MM.1S (cell line): ENCODE measurements at places on chromosomes 4 and X.

- DNase-seq: no peak
Observed at GRCh38 chrX:124415115-124415800, 68.9 kb downstream of the SH2D1A start.

GRCh38 chr4:46934726-46935125, 25.7 kb upstream of the COX7B2 start:
- DNase-seq: no peak

- DNase-seq: no peak
Observed at GRCh38 chr4:109462297-109462696, 28.7 kb downstream of the SEC24B start.

- DNase-seq: peak; percentile 84
Observed at GRCh38 chr4:145828802-145829485, 109.7 kb downstream of the ZNF827 start.

DNA sequence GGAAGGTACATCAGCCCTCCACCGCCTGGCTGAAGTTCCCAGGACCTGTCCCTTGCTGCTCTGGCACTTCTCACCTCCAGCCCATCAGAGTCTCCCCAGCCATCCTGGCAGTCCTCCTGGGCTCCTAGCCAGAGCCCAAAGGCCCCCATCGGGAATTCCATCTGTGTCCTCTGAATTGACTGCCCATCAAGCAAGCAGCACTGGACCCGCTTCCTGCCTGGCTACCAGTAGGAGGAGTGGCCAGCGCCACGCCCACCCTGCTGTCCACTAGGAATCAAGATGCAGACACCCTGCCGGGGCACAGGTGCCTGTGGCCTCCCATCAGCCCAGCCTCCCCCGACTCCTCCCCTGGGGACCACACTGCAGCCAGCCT, 47.2 kb downstream of the C4orf50 start:
- no peak for DNase-seq

- peak; percentile 46 for DNase-seq
Observed at GRCh38 chr4:160353548-160353947, 1250.7 kb downstream of the RAPGEF2 start.

DNA sequence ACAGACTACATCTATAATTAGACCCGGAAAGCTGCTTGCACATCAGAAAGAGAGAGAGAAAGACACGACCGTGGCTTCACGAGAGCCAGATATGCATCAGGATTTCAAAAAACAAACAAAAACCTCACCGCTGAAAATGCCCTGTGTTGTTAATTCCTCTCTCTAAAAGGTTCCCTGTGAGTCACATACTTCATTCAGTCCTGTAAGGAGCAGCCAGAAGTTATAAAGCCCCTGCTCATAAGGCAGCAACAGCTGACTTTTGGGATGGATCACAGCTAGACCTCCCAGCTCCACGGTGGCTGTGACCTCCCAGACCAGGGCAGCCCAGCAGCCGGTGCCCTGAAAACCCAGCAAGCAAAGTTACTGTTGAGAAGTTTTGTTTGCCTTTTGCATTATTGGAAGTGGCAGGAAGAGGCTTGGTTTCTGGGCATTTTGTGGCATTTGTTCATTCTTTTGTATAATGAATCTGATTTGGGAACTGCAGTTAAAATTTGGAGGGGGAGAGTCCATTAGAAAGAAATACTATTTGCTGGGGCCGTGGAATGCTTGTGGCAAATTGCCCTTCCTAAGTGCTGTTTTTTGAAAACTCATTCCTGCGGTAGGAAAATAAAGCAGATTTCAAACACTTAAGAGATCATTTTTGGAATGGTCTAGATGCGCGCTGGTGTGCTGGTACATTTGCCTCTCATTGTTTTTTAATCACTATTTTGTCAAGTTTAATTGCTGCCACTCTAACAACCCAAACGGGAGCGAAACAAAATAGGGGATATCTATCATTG, 520.4 kb downstream of the BCOR start:
- no peak for DNase-seq

DNA sequence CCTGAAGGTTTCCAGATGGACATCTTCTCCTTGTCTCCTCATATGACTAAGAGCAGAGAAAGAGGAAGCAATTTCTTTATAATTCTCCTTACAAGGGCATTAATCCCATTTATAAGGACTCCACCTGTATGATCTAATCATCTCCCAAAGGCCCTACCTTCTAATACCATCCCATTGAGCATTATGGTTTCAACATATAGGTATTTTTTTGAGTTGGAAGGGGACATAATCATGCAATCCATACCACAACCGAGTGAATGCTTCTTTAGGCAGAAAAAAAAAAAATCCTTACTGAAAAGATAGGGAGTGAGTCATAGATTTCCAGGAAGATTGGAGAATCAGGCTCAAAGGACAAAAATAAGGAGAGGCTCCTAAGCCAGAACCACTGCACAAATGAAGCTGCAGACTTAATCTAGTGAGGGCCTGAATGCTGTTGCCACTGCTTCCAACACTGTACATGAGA, 312.5 kb upstream of the HS3ST1 start:
- no peak for DNase-seq

- DNase-seq: no peak
Observed at GRCh38 chrX:40411340-40412111, 169.2 kb upstream of the ATP6AP2 start.

DNA sequence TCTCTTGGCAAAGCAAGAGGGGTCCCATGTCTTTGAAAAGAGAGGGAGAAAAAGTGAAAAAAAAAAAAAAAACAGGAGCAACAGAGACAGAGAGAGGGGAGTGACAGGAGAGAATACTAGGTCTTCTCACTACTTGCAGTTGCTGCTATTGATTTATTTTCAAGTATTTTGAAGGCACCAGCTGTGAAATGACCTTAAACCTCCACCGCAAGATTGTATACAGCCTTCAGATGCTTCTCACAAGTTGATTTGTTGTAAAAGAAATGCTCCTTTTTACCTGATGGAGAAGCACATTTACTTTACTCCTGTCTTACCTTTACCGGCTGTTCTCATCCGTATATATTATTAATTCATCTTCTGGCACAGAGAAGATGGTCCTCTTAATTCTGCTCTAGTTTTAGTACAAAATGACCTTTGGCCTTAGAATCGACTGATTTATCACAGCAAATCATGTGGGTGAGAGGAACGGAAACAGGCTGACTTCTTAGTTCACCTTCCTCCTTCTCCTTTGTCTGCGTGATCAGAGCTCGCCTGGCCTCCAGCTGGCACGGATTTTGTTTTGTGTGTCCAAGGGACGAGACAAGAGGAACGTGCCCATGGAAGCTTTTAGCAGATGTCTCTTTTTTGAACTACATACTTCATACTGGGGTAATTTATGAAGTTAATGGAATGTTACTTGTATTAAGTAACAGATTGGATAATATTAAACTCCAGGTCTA, 82.4 kb upstream of the PACRGL start:
- DNase-seq: no peak

GRCh38 chr4:74014332-74014731, 15.9 kb upstream of the CXCL5 start:
- no peak for DNase-seq

GRCh38 chr4:190020790-190021717, 6.0 kb downstream of the FRG2 start:
- DNase-seq: no peak

- DNase-seq: no peak
Observed at GRCh38 chr4:4408576-4409335, 21.9 kb downstream of the NSG1 start.

DNA sequence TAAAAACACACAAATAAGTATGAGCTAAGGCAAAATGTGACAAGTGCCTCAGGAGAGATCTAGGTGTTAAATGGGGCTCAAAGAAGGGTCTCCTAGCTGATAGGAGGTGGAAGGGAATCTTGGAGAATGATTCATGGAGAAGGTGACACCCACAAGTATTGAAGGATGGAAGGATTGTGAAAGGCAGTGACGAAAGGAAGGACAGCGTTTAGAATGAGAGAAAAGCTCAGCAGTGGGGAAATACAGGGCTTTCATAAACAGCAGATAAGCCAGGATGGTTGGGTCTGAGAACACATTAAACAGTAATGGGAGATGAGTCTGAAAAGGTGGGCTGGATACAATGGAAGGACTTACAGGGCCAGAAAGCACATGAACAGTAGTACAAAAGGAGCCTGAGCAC, 11.5 kb downstream of the ANXA5 start:
- DNase-seq: no peak

DNA sequence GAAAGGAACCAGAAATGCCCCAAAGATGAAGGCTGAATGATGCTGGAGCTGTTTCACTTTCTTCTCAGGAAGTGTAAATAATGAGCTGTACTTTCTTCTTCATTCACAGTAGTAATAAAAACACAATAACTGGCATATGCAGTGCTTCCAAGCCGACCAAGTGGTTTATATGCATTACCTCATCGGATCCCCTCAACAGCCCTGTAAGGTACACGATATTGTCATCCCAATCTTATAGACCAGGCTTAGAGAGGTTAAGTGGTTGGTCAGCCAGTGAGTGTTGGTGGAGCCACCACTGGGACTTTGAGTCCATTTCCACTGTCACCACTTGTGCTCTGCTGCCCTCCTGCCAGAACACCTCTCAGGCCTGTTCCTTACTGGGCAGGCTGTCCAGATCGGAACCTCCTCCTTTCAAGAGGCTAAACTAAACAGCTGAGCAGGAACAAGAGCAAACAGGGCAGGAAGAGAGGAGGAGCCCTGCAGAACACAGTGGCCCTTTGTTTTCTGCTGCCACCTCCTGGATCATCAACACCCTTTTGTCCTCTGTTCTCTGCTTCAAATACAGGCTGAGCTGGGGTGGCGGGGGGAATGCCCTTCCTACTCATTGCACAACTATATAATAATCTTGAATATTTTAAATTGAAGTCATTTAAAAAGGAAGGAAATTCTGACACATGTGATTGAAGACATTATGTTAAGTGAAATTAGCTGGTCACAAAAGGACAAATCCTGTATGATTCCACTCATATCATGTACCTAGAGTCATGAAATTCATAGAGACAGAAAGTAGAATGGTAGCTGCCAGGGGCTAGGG, 112.5 kb upstream of the ATP6AP2 start:
- DNase-seq: peak; percentile 45

GRCh38 chrX:48945517-48946348, 11.7 kb downstream of the OTUD5 start:
- peak; percentile 58 for DNase-seq

DNA sequence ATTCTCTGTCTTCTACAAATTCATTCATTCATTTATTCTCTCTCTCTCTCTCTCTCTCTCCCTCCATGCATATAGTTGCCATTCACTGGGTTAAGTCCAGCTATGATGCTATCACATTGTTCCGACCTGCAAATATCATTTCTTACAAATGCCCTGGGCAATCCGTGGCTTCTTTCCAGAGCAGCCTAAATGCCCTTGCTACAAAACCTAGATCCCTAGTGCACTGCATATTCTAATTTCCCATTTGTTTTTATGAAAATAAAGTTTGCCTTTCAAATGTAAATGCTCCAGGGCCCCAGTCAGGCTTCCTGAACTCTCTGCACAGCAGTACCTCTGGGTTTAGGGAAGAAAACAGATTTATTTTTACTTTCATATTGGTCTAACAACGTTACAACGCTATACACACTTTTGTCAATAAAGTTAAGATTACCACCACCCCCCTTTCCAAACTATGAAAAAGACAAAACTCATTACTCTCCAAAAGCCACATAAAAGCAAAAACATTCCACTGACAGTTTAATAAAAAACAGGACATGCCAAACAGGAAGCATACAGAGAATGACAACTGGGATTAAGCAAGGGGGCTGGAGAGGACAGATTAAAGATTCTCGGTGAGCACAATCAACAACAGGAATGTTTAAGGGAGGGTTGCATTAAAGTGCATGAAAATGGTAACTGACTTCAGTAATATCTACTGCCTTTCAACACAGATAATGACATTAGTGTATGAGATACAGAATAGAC, 104.3 kb downstream of the USP46 start:
- DNase-seq: no peak

- no peak for DNase-seq
Observed at GRCh38 chrX:46587158-46587557, 13.6 kb downstream of the CHST7 start.

- no peak for DNase-seq
Observed at GRCh38 chr4:79852305-79852730, 220.7 kb downstream of the ANTXR2 start.

DNA sequence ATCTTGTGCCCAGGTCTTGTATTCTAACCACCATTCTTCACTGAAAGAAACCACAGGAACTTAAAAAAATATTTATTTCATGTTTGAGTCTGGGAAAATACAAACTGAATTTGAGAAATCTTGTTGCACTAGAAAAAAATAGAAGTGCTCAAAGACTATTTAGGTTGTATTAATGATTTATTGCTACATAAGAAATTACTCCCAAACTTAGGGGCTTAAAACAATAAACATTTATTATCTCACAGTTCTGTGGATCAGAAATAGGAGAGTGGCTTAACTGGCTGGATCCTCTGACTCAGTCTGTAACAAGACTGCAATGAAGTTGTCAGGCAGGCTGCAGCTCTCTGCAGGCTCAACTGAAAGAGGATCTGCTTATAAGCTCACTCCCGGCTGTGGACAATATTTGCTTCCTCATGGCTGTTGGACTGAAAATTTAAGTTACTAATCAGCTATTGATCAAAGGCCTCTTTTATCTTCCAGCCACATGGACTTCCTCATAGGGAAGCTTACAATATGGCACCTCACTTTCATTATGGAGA, 295.4 kb upstream of the FAM241A start:
- no peak for DNase-seq

DNA sequence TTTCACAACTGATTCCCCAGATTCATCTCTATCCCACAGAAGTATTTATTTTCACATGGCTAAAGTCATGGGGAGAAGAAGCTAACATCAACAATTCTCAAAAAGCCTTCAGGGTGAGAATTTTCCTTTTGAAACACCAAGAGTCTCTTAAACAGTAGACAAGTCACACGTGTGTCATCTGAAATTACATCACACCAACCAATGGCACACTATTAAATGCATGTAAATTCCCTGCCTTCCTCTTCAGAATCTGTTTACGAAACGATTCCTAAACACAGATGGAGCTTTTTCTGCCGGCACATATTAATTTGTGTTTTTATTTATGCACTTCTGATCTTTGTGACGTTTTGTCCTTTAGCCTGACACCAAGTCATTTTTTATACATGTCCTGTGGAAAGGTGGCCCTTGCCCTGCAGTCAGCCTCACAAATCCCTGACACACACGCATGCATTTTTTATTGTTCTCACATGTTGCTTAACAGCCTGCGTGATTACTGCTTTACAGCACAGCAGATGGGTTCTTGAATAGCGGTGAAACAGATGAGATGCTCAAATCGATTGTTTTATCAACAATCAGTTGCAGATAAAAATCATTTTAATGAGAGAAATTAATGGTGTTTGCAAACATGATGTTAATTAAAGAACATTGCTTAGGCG, 735.9 kb upstream of the TENM3 start:
- DNase-seq: no peak

DNA sequence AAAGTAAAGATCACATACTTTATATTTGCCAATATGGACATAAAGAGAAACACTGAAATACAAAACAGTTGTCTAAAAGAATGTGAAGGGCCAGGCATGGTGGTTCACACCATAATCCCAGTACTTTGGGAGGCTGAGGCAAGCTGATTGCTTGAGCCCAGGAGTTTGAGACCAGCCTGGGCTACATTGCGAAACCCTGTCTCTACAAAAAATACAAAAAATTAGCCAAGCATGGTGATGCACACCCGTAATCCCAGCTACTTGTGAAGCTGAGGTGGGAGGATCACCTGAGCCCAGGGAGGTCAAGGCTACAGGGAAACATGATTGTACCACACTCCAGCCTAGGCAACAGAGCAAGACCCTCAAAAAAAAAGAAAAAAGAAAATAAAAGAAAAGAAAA, 11.8 kb downstream of the RBM47 start:
- DNase-seq: no peak

GRCh38 chr4:125739760-125740159, 425.0 kb downstream of the FAT4 start:
- no peak for DNase-seq
